Islet precursor cell (in vitro differentiated cells): ENCODE measurements at places on chromosomes 16 and 17.

DNA sequence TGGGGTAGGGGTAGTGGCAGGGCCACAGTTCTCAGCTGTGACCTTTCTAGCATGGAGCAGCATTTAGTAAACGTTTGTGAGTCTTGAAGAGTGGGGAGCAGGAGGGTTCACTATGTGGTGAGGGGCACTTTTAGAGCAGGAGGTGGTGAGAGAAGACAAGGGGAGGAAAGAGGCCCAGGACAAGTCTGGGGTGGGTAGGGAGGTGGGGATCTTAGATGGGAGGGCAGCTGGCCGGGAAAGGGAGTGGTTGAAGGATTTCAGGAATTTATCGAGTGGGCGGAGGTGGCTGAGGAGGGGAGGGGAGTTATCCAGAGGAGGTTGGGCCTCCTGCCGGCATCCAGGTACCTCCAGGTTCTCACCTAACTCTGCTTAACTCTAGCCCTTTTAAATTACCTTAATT lies 1.9 kb downstream of the CLEC16A start:
- peak; percentile 81 for DNase-seq

- peak; percentile 96 for DNase-seq
These were observed 29.3 kb downstream of the UNC13D start for GRCh38 chr17:75814900-75815373.

GRCh38 chr17:61221597-61222471 lies 177.8 kb upstream of the TBX2 start:
- DNase-seq = no peak

GRCh38 chr16:28938721-28939120 lies 7.0 kb downstream of the CD19 start:
- no peak for DNase-seq

- no peak for DNase-seq
These were observed 120.6 kb downstream of the TANC2 start for GRCh38 chr17:63086483-63087185.

DNA sequence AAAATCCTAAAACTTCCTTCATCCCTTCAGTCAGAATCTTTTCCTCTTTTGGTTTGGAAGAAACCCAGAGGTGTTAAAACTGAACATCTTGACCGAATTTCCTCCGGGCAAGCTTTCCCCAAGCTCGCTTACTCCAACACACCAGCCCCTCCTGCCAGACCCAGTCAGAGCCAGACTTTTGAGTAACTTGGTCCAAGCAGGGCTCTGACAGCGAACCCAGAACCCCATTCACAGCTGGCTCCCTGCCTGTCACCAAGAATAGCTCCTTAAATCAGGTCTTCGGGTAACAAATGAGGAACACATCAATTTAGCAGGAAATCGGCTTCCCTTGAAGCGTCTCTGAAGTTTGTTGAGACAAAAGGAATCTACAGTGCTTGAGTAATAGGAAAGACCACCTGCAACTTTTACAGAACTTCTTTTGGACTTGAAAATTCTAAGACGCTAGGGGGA lies 27.3 kb downstream of the GAS7 start:
- DNase-seq = no peak

- peak; percentile 80 for DNase-seq
These were observed 7.0 kb upstream of the MAF start for GRCh38 chr16:79607587-79607986.

GRCh38 chr16:17245776-17246175 lies 225.0 kb downstream of the XYLT1 start:
- no peak for DNase-seq

DNA sequence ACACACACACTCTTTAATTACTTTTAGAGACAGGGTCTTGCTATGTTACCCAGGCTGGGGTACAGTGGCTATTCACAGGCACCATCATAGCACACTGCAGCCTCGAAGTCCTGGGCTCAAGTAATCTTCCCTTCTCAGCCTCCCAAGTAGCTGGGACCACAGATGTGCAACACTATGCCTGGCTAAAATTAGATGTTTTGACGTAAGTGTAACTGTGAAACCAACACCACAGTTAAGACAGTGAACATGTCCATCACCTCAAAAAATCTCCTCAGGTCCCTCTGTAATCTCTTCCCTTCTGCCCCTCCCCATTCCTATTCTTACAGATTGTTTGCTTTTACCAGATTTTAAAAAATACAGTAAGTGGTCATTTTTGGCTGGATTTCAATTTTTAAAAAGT lies 66.7 kb downstream of the RPGRIP1L start:
- DNase-seq = no peak

- no peak for DNase-seq
These were observed 21.7 kb upstream of the PAFAH1B1 start for GRCh38 chr17:2571523-2572303.

DNA sequence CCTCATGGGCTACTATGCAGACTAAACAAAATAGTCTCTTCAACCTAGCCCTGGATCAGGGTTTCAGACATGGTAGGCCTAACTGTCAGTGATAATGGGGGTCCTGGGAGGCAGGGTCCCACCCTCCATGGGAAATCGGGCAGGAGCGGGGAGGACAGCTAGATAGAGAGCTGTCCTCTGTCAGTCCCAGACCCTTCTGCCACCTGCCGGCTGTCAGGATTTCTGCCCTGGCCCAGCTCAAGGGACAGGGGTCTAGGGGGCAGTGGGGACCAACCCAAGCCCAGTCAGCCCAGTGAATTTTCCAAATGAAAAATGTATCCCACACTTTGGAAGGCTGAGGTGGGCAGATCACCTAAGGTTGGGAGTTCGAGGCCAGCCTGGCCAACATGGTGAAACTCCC lies 5.3 kb downstream of the CA7 start:
- DNase-seq = peak; percentile 36

- no peak for DNase-seq
These were observed 22.9 kb upstream of the YWHAE start for GRCh38 chr17:1422885-1423284.

GRCh38 chr17:80869481-80870145 lies 122.0 kb upstream of the CHMP6 start:
- no peak for DNase-seq

- peak; percentile 80 for DNase-seq
These were observed 8.3 kb downstream of the SLC5A10 start for GRCh38 chr17:18960241-18960665.

GRCh38 chr16:29986231-29986630 lies 9.2 kb downstream of the HIRIP3 start:
- no peak for DNase-seq

DNA sequence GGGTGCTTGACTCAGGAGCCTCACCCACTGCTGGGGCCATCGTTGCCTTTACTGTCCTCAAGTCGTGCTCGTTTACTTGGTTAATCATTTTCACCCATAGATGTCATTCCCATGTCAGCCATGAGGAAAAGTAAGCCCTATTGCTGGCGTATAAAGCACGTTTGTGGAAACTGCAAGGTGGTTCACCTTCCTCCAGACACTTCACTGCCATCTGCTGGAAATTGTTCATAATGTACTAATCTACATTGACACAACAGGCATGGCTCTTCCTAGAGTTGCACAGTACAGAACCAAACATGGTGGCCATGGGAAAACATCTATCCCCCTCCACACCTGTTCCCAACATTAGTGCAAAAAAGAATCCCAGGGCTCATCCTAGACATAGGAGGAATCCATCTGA lies 116.6 kb downstream of the ZNF18 start:
- peak; percentile 52 for DNase-seq

- no peak for DNase-seq
These were observed 17.4 kb upstream of the PHOSPHO1 start for GRCh38 chr17:49247944-49248343.

GRCh38 chr17:80424878-80425765 lies 10.2 kb downstream of the ENDOV start:
- DNase-seq = no peak

- DNase-seq = peak; percentile 78
These were observed 4.6 kb downstream of the TEN1 start for GRCh38 chr17:75983501-75984181.

- peak; percentile 99 for DNase-seq
These were observed 7.4 kb downstream of the KDM6B start for GRCh38 chr17:7841396-7841914.

DNA sequence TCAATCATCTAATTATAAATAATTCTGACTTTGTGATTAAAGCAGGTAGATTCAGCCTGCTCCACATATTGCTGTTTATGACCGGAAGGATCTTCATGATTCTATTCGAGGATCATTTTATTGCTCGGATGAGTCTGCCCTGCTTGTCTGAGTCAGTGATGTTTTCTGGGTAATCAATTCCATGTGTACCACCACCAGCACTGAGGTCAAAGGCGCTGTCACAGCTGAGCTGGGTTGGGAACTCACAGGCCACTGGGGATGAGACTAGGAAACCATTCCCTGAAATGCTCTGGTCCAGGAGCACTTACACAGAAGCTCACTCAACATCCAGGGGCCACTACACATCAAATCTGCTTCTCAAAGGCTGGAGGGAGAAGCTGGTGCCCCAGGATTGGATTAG lies 30.4 kb upstream of the ERN1 start:
- no peak for DNase-seq
